Eye (tissue), 1 donor: ENCODE measurements at places on chromosomes 7 and 10.

DNA sequence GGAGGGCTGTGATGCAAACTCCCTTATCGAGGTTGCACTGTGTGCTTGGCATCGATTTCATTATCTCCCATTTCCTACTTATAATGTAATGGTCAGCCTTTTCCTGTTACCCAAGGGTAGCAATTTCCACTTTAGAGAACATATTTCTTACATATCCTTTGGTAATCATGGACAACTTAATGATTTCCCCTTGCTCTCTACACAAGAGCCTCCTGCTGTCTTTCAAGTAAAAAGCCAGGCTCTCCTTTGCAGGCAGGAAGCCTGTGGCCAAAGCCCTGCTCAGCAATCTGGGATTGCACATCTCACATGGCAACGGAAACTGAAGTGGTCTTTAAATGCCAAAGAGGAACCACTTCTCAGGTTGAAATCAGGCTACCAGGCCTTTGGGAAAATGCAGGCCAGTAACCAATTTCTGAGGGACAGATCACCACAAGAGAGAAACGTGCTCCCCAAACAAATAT, 86.7 kb upstream of the IKZF1 start:
- no peak for DNase-seq

DNA sequence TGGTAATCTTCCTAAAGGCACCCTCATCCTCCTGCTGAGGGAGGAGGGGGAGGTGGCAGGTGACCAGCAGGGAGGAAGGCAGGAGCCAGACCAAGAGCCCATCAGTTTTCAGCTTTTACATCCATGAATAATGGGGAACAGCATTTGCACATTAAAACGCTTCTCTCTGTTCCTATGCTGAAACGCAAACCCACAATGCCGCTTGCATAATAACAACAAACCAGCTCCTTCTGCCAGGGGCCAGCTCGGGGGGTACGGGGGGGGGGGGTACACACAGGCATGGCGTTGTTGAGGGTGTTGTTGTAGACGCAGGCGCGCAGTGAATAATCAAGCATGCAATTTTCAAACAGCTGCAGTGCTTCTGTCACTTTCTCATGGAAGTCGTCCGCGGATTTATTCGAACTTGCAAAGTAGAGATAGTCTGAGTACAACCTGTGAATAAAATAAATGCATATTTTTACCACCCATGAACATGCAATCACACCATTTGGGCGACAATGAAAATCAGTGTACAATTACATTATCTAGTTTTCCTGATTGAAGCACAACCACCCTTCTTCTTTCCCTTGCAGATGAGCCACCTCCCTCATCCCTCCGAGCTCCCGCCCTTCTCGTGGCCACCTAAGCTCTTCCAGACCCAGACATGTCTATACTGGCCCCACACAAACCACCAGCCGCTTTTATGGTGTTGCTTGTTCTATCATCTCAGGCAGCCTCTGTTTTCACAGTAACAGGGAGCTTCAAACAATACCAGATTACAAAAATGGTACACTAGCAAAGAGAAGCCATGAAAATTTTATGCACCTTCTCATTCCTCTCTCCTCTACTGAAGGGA, 72.2 kb downstream of the CHST15 start:
- DNase-seq, result no peak

GRCh38 chr7:126727930-126728391, 524.8 kb downstream of the GRM8 start:
- DNase-seq, result no peak

- no peak for DNase-seq
Measured at GRCh38 chr7:120404042-120404441, 131.1 kb downstream of the KCND2 start.

GRCh38 chr10:71179382-71179781, 33.0 kb upstream of the UNC5B start:
- DNase-seq, result no peak

GRCh38 chr7:46288861-46289260, 367.8 kb upstream of the IGFBP3 start:
- DNase-seq, result no peak

GRCh38 chr7:139641337-139641992, 118.0 kb downstream of the CLEC2L start:
- no peak for DNase-seq

GRCh38 chr10:87550741-87551140, 46.0 kb downstream of the MINPP1 start:
- DNase-seq, result no peak

- DNase-seq, result no peak
Measured at GRCh38 chr7:39761449-39761848, 138.1 kb downstream of the RALA start.

- DNase-seq, result peak; percentile 14
Measured at GRCh38 chr7:155349601-155350331, 52.1 kb downstream of the INSIG1 start.

GRCh38 chr7:101854084-101854865, 36.8 kb downstream of the CUX1 start:
- no peak for DNase-seq

GRCh38 chr7:124284937-124285336, 252.1 kb upstream of the TMEM229A start:
- DNase-seq, result no peak

GRCh38 chr10:118035354-118036005, 11.3 kb downstream of the RAB11FIP2 start:
- no peak for DNase-seq

DNA sequence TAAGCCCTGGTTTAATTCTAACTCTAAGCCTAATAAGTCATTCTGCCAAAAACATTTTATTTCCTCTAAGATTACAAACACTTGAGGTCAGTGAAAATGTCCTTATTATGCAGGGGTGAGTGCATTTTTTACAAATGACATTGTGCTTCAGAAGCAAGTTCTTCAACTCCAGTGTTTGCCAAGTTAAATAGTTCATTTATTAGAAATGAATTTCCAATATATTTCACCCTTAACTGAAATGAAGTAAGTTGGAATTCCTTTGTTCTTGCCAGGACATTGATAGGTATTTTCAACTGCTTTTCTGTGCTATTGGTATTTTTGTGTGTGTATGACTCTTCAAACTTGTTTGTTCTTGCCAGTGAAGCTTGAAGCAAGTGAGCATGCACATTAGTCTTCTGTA, 89.5 kb upstream of the CCDC6 start:
- peak; percentile 10 for DNase-seq

GRCh38 chr7:107355616-107356015, 114.2 kb upstream of the GPR22 start:
- DNase-seq, result no peak

- DNase-seq, result no peak
Measured at GRCh38 chr7:118245267-118246040, 20.9 kb downstream of the ANKRD7 start.

DNA sequence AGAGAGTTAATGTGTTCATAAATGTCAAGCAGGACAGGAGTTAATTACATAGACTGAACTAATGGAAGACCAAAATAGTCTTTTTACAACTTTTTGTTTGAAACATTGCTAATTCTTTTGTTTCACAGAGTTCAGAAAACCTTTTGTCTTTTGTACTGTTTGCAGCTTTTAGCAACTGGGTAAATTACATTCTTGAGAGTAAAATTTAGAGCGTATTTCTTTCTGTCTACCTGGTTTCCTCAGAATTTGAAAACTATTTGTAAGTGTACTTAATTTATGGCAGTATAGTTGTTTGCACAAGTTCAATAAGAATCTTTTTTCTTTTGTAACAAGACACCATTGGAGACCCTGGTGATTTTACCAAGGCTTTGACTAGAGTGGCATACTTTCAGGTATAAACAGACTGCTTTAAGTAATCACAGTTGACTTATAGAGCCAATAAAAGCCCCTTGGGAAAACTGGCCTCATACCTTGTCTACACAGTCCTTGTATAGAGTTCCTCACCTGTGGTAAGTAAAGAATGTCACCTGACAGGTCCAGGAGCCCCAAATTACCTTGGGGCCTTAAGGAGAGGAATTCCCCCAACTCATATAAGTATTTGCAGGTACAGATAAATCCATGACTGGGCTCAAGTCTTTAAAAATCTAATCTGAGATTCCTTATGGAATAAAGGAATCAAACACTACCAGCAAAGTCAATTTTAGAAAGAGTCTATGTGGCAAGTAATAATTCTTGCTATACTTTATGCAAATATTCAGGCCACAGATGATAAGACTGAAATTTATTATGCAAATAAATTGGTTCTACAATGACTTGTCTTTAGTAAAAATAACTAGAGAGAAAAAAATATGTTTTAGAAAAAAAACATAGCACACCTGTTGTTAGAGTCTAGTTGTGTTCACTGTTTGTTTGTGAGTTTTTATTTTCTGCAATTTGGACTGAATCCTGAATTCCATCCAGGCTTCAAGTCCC, 23.6 kb upstream of the CREB3L2 start:
- DNase-seq, result no peak

DNA sequence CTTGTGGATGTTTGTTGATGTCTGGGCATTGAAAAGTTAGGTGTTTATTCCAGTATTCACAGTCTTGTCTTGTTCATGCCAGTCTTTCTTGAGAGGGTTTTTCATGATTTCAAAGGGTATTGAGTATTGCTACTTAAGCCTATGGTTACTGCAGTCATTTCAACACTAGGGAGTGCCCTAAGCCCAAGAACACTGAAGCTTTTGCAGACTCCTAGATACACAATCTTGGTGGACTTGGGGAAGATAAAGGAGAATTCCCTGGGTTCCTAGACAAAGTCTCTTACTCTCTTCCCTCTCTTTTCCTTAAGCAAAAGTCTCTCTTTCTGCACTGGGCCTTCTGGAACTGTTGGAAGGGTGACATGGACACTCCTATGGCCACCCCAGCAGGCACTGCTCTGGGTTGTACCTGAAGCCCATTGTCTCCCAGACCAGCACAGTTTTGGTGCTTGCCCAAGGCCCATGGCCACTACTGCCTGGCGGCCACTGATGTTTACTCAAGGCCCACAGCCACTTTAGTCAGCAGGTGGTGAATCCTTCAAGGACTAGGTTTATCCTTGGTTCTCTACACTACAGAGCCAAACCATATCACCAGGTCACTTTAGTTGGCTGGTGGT, 24.9 kb downstream of the SAMD9 start:
- DNase-seq, result no peak

DNA sequence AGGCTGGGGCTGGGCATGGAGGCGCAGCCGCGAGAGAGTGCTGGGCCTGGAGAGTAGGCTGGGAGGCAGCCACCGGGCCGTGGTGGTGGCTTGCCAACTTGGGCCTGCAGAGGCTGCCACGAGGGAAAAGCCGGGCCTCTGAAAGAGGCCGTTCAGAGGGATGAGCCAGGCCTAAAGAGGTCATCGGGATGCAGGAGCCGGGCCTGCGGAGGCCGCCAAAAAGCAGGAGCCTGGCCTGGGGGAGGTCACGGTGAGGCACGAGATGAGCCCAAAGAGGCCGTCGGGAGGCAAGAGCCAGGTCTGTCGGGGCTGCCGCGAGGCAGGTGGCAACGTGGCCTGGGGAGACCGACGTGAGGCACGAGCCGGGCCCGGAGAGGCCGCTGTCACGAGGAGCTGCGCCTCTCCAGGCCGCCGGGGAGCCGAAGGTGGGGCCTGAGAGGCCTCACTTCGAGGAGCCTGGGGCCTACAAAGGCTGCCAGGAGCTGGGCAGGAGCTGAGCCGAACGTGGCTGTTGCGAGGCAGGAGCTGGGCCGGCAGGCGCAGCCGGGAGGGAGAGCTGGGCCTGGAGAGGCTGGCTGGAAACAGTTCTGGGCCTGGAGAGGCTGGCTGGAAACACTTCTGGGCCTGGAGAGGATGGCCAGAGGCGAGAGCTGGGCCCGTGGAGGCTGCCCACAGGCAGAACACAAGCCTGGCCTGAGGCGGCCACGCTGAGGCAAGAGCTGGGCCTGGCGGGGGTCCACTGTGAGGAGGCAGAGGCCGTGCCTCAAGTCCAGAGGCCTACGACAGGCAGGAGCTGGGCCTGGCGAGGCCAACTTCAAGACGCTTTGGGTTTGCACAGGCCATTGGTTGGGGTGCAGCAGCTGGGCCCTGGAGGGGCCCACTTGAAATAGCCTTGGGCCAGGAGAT, 24.6 kb downstream of the MDH2 start:
- DNase-seq, result no peak

DNA sequence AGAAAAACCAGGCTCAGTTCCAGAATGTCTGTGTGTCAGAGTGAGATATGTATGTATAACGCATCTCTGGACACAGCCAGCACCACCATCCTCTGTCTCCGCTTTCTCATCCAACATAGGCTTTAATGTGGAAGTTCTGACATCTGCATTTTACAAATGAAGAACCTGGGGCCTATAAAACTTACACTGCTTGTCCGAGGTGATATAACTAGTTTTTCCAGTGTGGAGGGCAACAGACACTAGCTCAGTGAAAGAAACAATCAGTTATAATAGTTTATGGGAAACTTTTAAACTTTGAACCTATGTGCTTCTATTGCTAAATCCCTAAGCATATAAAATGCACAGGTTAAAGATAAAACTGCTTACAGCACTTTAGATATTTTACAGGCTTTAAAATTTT, 208.7 kb downstream of the CRPPA start:
- DNase-seq, result no peak

GRCh38 chr7:327233-327931, 37.4 kb downstream of the FOXL3 start:
- DNase-seq, result no peak

DNA sequence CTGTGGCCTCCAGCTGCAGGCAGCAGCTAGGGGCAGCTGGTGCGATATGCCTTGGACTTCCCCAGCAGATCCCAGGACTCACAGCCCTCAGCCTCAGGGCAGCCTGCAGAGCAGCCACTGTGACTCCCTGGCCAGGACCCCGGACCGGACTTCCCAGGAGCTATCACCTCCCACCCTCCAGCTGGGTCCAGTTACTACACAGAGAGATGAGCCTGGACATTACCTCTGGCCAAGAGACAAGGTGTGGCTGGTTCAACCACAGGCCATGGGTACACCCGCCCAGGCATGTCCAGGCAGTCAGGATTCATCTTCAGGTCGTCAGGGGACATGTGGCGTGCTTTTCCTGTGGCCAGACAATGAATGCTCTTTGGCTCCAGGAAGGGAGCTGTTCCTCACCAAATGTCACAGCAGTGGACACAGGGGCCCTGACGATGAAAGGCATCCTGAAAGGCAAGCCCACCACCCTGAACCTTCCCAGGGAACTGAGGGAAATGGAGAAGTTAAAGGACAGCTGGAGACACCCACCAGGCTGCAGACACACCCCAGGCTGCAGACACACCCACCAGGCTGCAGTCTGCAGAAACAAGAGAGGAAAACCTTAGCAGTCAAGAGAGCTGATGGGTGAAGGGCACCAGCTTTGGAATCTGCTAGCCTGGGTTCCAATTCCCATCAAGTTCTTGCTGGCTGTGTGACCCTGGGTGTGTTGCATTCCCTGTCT, 25.8 kb upstream of the NANOS1 start:
- DNase-seq, result no peak

- DNase-seq, result no peak
Measured at GRCh38 chr10:110317866-110318850, 13.4 kb upstream of the SMNDC1 start.

- peak; percentile 89 for DNase-seq
Measured at GRCh38 chr10:48289501-48290238, 15.2 kb upstream of the FRMPD2 start.

DNA sequence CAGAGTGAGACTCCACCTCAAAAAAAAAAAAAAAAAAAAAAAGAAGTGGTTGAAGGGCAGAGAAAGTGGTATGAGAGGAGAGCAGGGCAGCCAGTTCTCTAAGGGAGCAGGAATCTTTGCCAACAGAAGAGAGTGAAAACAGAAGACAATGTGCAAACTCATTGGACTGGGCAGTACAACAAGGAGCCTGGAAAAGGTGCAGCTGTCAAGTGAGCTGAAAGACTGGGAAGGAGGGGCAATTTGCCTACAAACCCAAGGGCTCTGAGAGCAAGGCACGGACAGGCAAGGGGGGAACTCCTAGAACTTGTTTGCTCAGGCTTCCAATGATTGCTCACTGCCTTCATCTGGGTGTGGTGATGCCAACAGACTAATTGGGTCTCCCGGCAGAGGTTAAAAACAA, 9.5 kb downstream of the ACTR1A start:
- DNase-seq, result no peak
